Mesothelial cell of epicardium (in vitro differentiated cells): ENCODE measurements at places on chromosomes 1 and 21.

- no peak for DNase-seq
Observed at GRCh38 chr1:232589812-232590743, 39.9 kb downstream of the SIPA1L2 start.

DNA sequence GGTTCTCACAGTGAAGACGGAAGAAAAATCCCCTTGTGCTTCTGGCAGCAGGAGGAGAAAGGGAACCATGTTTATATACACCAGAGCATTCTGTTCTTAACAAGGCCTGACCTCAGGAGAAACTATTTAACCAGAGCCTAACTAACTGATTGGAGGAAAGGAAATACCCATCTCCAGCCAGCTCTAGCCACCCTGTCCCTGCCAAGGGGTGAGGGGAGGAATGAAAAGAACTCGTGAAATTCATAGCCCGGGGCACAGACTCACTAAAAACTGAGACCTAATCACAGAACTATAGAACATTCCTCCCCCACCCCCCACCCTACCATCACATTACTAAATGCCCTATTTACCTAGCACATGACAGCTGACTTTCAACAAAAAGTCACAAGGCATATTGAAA, 65.0 kb downstream of the KCNH1 start:
- DNase-seq, result no peak

GRCh38 chr1:153248176-153248879, 11.2 kb upstream of the LORICRIN start:
- DNase-seq, result no peak

GRCh38 chr1:213680677-213681325, 307.0 kb upstream of the PROX1 start:
- no peak for DNase-seq

DNA sequence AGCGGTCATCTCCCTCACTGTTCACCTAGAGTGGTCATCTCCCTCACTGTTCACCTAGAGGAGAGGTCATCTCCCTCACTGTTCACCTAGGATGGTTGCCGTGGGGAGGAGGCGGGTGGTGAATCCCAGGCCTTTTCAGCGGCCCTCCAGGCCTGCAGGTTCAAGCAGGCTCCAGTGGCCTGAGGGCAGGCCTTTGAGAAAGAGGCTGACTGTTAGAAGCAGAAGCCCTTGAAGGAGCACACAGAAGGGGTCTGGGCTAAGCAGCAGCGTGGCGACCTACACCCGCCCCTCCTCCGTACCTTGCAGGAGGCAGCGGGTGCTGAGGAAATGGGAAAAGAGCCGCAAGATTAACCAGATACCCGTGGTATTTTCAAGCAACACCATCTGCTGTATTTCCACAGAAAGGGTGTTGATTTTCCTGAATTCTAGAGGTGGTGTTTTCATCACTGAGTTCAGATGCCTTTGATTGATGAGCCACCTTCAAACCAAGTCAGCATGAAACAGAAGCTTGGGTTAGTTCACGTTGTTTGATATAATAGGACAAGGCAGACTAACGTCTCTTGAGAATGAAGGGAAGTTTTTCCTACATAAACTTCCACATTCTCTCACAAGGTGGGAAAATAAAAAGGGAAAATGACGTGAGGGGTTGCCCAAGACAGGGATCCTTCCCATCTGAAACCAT, 289.5 kb downstream of the KIF26B start:
- DNase-seq, result no peak

DNA sequence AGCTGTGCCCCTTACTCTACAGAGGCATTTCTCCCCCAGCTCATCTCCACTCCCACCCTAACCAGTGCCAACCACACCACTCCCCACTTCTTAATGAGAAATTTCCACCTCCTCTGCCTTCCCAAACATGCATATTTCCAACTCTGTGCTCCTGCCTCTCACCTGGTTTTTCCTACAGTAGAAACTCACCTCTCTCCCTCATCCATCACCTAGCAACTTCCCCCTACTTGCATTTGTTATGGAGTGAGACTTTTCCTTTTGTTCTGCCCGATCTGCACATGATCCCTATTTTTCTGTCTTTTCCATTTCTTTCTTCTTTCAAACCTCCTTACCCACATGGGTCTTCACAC, 11.9 kb downstream of the RGS8 start:
- no peak for DNase-seq

GRCh38 chr1:62367005-62367557, 47.8 kb upstream of the KANK4 start:
- no peak for DNase-seq
